ENCODE measurements at places on chromosomes 6 and 20.

DNA sequence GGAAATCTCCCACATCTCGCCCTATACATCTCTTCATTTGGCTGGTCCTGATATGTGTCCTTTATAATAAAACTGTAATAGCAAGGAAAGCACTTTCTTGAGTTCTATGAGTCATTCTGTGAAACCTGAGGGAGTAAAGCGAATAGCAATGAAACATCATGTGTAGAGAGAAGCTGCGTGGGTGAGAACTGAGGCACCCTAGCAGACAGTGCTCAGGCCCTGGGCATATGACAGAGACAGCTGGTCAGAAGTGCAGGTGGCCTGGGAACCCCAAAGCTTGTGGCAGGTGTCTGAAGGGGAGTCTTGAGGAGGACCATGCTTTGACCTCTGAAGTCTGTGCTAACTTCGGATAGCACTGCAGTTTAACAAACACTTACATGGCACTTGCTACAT is 1.3 kb upstream of the BLOC1S5 start:
- DNase-seq = peak; percentile 61

DNA sequence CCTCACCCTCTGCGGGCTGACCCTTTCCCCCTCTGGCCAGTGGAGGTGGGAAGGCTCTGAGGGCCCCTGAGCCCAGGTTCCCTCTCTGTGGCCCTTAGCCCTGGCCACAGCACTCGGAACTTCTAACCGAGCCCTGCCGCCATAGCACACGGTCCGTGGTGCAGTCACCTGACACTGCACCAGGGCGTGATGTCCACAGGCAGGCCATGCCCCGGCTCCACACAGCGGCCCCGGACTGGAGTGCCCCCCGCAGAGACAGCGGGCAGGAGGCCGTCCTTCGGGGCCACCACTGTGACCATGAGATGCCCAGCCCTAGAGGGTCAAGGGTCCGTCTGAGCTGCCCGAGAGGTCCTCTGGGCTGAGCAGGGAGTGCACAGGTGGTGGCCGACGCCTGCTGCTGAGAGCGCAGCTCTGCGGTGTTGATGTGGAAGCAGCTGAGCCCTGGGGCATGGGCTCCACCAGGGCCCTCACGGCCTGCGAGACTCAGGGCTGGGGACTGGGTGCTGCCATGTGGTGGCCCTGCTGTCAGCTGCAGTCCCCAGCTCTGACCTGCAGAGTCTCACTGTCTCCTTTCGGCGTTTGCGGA is 11.2 kb upstream of the BHLHE23 start:
- no peak for DNase-seq

GRCh38 chr6:10315034-10315433 is 99.8 kb downstream of the TFAP2A start:
- no peak for DNase-seq

- no peak for DNase-seq
Measured at GRCh38 chr20:1427457-1428054, 34.7 kb upstream of the FKBP1A start.

GRCh38 chr6:10837009-10837621 is 1.2 kb downstream of the MAK start:
- DNase-seq = no peak

DNA sequence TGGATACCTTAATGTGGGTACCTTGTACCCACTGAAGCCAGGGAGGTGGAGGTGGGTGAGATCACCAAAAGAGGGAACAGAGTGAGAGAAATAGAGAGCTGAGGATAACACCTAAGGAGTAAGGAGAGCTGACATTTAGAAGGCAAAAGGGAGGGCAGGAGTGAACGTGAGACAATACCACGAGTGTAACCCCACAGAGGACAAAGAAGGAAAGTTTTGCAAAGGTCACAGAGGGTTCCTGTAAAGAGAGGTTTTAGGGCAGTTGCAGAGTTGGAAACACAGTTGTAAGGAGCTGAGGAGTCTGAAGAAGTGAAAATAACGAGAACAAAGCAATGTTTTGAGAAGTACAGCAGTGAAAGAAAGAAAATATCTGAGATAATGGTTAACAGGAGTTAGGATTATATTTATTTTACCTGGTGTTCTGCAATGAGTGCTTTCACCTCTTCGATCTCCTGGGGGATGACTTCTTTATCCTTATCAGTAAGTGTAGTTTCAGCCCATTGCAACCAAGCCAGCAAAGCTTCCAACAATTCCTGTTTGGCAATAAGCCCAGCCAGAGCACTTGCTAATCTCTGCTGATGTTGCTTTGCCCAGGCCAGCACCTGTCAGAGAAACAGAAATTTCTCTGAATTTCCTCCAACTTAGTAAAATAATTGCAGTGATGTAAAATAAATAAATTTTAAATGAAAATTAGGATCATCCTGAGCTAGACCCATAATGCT is 166.8 kb downstream of the DST start:
- no peak for DNase-seq

- no peak for DNase-seq
Measured at GRCh38 chr20:21046413-21047070, 59.6 kb downstream of the LINC00237 start.

GRCh38 chr6:112335736-112336135 is 11.4 kb upstream of the RFPL4B start:
- DNase-seq = no peak

DNA sequence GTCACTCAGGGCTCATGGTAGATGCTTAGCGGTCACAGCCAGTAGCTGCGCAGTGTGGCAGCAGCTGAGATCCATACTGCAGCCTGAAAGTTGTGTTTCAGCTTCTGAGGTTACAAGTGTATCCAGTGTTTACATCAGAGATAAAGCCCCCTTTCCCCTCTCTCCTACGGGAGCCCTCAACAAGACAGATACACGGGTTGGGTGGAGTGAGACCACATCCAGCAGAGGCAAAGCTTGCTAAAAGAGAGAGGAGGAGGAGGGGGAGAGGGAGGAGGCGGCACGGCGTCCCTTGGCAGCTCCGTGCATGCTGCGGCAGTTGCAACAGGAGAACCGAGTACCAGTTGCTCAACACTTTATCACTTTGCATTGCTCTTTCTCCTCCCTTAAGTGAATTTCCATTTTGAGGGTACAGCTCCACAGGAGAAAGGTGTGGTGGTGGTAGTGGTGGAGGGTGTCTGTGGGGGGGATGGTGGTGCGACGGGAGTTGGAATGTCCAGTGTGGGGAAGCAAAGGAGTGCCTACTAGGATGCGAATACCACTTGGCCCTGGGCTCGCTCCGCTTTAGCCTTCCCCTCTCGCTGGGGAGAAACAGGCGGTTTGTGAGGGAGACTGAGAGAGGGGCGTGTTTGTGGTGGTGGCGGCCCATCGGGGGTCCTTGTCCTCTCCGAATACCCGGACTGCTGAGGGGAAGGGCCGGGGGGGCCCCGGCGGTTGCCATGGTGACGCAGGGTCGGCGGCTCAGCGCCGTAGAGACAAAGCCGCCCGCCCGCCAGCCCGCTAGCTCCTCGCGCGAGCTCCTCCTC is 405 bp upstream of the RNF182 start:
- DNase-seq = no peak

- DNase-seq = no peak
Measured at GRCh38 chr6:130046671-130047070, 28.3 kb downstream of the L3MBTL3 start.

DNA sequence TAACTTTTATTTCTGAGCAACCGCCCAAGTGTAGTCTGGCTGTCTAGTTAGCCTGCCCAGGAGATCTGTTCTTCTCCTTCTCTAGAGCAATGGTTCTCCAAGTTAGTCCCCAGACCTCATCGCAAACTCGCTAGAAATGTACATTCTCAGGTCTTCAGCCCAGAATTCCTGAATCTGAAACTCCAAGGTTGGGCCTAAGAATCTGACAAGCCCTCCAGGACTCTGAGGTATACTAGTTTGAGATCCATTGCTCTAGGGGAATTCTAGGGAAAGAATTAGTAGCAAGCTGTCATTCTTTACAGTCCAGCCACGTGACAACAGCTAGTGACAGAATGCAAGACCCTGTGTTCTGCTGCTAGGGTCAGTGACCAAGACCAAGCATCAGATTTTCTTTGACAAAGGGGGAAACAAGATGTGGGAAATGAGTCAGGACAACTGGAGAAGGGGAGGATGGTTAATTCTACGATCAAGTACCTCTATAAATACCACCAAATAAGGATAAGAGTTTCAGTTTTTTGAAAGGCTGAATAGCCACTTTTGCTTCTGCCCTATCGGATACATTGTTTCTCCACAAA is 5.8 kb downstream of the UBE2V1 start:
- no peak for DNase-seq

- no peak for DNase-seq
Measured at GRCh38 chr6:142927271-142927580, 17.8 kb downstream of the HIVEP2 start.

GRCh38 chr6:73233048-73233447 is 7.8 kb upstream of the KHDC1L start:
- DNase-seq = no peak

DNA sequence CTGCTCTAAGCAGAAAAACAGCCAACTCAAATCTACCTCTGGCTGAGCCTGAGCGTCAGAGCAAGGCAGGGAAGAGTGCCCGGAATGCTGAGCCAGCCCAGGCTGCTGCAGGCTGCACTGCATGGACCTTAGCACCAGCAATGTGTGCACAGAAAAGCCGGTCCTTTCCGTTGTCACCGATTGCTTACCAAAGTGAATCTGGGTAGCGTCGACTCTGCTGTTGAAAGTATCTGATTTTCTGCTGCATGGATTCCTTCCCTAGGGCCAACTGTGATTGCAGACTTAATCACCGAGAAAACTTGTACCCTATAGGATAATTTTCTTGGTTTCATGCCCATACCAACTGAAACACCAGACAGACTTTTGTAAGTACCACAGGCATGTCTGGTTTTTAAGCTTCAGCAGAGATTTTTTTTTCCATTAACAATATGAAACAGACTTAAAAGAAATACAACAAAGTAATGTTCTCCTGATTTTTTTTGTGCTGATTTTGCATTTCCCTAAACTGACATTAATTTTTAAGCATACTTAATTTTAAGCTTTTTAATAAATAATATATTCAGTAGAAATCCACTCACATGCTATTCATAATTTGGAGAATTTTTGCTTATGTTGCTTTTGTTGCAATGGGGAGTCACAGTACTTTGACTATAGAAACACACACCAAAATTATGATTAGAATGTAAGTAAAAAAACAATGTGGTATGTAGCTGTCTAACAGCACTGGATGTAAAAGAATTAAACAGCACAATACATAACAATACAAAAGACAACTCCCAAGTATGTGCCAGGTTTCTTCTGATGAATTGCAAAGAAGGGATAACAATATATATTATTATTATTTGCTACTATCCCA is 218.0 kb downstream of the THBS2 start:
- no peak for DNase-seq

GRCh38 chr6:11964729-11965335 is 47.3 kb upstream of the HIVEP1 start:
- no peak for DNase-seq

DNA sequence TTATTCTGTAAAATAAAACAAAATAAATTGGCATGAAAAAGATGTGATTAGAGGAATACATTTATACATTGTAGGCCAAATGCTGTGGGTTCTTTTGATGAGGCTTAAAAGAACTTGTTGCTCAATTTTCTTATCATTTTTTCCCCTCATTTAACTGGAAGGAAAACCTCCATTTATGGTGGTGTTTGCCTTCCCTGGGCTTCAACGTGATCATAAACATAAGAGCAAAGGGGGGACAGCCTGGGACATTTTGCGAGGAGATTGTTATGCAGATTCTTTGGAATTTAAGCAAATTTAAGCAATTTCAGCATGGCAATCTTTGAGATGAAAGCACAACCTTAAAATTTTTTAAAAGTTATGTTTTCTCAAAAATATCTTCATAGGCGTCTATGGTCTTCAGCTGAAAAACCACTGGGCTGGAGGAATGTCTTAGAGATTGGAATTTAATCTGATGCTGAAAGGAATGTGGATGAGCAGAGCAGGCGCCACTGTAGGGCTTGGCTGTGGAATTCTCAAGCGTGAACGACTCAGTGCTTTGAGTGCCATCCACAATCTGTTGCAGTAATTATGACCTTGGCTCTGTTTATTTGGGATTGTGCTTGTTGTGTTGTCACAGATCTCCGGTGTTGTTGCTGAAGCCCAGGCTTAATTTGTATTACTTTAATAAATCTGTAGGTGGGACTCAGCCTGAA is 149.4 kb upstream of the MLIP start:
- no peak for DNase-seq

DNA sequence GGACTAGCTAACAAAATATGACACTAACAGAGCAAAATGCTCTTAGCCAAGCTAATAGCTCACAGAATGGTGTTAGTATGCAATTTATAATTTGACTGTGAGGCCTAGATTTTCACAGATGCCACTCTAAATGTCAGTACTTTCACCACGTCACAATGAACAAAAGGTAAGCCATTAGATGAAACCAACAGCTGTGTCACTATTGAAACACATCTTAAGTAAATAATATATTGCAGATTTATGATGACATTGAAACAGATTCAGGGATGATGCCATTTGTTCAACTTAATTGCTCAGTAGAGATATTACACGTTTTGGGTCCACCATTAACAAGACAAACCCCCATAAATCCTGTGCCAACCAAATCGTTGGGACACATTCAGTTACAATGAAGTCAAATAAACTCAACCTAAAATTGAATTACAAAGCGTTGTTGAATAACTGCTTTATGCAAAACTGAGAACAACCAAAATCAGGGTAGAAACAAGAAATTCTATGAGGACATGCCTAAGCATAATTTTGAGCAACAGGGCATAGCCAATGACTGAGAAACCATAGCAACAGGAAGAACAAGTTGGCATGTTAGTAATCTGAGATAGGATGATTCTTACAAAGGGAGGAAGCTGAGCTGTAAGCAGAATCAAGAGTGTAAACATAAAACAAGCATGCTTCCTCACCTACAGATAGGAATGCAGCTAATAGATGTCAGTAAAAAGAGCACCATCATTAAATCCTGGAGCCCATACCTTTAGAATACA is 85.6 kb upstream of the KHDRBS2 start:
- DNase-seq = no peak

GRCh38 chr20:33666293-33667244 is at the start of gene ACTL10:
TSS of gene ACTL10 (plus strand) at chr20:33666943. CDS start at chr20:33667498, 555 bp downstream.
- DNase-seq = peak; percentile 96

GRCh38 chr6:1749041-1749440 is 139.3 kb downstream of the FOXC1 start:
- DNase-seq = no peak

GRCh38 chr6:63121166-63121565 is 90.1 kb upstream of the FKBP1C start:
- no peak for DNase-seq

DNA sequence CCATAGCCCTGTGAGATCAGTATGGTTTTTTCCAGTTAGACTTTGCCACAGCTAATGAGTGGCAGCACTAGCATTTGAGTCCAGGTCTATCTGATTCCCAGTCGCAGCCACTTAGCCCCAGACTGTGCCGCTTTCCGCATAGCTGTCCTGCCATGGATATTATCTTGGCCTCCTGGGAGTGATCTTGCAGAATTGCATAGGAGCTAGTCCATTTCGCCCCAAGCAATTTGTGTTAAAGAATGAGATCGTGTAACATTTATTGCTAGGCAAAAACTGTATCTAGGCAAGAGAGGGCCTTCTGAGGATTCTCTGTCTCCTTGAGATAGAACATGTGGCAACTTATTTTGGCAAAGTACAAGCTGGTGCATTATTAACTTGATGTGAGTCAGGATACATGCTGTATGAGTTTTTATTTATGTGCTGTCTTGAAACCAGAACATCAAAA is 74.2 kb downstream of the EZR start:
- no peak for DNase-seq

All from putamen (tissue), 1 donor.